ENCODE measurements at places on chromosomes 6 and 20.

GRCh38 chr6:1285956-1286355, 25.9 kb upstream of the FOXQ1 start:
- DNase-seq, result no peak

DNA sequence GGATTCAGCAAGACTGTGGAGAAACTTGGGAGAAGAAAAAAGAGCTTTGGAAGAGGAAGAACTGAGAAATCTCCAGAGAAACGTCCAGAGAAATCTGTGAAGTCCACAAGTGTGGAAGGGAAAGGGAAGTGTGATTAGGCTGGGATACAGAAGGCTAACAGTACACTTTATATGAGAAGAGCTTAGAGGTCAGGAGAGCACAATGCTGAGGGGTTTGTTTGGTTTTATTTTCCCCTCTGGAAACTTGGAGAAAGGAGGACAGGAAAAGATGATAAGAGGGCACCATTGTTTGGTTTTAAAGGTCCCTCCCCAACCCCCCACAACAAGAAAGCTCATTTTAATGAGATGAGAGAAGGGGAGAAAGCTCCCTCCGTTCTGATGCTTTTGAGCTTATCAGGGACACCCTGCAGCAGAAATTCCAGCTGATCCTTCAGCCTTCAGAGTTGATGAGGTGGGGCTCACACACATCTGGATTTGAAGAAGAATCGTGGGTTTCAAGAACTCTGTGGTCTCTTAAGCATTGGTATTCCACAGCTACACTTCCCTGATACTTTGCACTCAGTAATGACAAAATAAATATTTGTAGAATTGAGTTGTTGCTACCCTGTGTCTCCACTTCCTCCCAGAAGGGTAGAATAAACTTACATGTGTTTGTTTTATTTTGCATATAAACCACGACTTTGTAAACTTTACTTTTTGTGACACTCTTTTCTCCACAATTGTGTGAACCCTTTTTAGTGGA, 1.9 kb downstream of the NT5E start:
- no peak for DNase-seq

DNA sequence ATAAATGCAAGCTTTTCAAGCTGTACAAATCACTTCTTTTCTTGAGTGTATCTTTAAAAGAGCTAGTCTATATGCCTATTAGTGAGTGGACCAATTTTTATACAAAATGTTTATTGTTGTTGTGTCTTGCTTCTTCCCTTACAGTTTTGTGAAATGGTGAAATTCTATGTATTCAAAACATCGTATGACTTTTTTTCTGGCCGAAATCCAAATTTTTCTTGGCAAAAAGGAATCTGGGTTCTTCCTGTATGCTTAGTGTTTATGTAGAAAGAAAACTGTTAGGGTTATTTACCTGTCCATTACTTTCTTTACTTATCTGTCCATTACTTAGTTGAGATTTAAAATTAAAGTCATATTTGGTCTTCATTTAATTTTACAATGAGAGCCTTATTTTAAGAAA, 153.9 kb downstream of the MMS22L start:
- DNase-seq, result no peak

GRCh38 chr6:145331066-145331465, 404.3 kb downstream of the EPM2A start:
- DNase-seq, result no peak

DNA sequence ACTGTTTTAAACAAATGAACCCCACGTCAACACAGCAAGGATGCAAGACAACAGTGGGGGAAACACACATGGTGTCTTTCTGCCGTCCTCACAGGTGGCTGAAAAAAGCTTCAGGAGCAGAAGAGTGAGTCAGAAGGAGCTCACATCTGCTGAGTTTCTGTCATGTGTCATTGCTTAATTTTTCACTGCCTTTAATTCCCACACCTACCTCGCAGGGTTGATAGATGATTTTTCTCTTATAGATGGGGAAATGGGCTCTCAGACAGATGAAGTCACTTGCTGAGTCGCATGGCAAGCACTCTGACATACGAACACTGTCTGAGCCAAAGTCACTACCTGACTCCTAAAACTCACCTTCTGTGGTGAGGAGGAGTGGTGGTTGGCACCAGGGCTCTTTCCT, 28.3 kb upstream of the CARMIL1 start:
- no peak for DNase-seq

- no peak for DNase-seq
Observed at GRCh38 chr20:23156842-23157423, 70.8 kb upstream of the CD93 start.

DNA sequence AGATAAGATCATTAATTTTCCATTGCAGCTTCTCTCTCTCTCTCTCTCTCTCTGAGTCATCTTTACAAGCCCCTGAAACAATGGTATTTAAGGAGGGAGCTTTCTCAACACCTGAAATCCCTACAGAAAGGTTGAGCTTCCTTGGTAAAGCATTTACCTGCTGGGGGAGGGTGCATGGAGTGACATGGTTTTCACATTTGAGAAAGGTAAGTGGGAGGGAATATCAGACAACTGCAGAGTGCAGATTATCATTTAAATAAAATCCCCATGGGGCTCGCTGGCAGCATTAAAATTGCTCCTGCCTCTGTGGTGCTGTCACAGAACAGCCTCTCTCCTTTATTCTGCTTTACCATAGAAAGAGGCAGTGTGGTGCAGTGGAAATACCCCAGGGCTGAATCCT, 10.3 kb upstream of the PDYN start:
- no peak for DNase-seq

DNA sequence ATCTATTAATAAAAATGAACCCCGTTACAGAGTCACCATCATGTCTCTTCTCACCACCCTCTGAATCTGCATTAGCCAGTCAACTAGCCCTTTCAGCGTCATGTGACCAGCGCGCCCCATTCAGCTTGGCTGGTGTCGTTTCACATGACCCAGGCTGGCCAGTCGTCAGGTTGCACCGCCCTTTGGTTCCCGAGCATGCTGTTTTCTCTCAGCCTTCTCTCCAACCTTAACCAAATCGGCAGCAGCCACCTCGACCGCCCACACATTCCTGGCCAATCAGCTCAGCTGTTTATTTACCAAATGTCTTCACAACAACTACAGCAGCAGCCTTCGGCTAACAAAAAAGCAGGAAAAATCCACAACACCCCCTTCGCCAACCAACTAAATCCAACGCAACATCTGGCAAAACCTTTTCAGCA, 5.6 kb downstream of the SRSF3 start:
- peak; percentile 89 for DNase-seq

DNA sequence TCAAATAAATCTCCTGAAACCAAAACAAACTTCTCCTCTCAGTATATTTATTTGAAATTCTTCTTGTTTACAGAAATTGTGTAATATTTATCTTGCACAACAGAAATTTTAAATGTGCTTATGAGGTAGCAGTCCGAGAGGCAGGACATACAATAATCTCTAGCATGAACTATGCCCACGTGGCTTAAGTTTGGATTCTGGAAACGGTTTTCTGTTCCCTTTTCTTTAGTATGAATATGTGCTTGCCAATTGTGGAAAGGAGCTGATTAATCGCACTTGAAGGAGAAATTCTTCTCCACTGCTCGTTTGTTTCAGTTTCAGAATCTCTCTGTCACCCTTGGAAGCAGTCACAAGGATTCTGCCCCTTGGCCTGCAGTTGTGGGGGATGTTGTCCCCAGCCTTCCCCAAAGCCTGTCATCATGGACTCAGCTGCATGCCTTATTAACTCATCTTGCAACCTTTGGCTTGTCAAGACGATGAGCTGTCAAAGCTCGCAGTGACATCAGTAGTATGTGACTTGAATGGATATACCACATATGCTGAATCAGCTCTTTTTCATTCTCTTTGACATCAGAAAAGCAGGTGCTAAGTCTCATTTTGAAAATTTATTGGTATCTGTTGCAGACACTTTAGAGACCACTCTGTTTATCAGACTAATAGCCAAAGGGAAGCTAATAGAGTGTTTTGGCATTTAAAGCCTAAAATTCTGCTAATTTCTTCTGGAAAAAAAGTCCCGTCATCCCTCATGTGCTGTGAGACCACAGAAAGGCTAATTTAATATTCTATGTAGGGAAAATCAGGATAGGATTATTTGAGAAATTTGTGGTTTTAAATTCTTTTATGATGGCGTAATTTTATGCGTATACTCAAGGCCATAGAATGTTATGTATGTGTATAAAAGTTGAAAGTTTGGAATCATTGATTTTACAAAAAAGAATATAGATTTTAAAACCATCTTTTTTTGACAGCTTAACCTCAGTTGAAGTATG, 186.8 kb downstream of the ARID1B start:
- DNase-seq, result no peak

DNA sequence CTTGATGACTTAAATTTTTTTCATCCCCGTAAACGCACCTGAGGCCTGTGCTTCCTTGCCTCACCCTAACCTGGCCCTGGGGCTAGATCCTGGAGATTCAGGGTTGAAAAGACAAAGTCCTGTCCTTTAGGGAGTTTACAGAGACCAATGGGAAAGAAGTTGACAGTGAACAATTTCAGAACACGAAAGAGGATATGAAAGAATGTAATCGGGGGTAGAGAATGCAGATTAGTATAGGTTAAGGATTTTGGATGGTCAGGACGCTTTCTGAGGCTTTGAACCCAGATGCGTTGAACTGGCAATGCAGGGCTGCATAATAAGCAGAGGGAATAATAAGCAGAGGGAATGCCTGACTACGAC, 1.7 kb upstream of the FBXO5 start:
- no peak for DNase-seq

DNA sequence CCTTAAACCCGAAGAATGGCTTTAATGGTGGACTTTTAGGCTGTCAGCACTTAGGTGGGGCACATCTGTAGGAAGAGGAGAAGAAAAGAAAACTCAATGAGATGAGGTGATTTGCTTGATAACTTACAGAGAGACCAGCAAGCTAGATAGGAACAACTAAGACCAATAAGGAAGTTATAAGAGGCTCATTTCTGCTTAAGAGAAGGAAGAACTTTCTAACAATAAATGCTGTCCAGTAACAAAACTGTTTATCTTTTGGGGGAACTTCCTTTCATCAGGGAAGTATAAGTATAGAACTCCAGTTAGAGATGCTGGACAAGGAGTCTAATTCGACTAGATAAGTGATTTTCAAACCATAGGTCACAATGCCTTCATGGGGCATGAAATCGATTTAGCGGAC, 107.2 kb upstream of the SIRPA start:
- DNase-seq, result no peak

- no peak for DNase-seq
Observed at GRCh38 chr20:61053889-61054288, 198.2 kb upstream of the CDH4 start.

DNA sequence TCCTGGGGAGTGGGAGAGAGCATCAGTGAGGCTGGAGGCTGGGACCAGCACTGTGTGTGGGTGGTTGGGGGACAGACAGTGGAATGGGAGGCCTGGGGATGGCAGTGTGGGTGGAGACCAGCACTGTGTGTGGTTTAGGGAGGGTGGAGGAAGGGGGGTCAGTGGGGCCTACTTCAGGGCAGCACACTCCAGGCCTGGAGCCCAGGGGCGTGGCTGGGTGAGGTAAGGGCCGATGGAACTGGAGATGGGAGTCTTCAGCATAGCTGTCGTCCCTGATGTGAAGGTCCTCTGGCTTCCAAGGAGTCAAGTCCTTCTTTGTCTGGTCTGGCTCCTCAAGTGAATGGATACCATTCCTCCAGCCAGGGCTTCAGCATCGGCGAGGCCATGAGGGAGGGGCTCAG, 18.6 kb downstream of the KCNK17 start:
- no peak for DNase-seq

DNA sequence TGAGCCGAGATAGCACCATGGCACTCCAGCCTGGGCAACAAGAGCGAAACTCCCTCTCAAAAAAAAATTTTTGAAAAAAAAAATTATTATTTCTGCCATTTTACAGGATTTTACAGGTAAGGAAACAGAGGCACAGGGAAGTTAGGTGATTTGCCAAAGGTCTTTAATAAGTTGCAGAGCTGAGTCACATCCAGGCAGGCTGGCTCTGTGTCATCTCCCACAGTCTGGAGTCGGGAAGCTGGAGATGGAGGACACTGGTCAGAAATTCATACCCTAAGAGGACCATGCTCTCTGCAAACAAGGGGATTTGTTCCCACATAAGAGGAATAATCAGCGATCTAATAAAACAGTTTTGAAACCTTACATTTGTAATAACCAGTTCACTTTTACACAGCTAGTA, 24.1 kb downstream of the HECA start:
- no peak for DNase-seq

- DNase-seq, result no peak
Observed at GRCh38 chr20:20897922-20898321, 185.5 kb upstream of the RALGAPA2 start.
